Aorta (tissue), 5 donors: ENCODE measurements at places on chromosomes 3 and 15. TPM values are rescaled to one million over a fixed set of nuclear protein-coding genes. Genes with fewer than 3 reads are reported as not detected.

- H3K27ac ChIP-seq: no peak overlapping the region
- H3K27me3 ChIP-seq: no peaks in the 10 kb centered on the region
- H3K4me3 ChIP-seq: no peak overlapping the region
- no peaks in the 10 kb centered on the region for H3K36me3 ChIP-seq
- no peak for DNase-seq
- no peaks in the 10 kb centered on the region for H3K4me1 ChIP-seq
Observed at GRCh38 chr3:170064108-170064507, 26.3 kb downstream of the GPR160 start.

GRCh38 chr3:190526787-190527762, 13.2 kb downstream of the IL1RAP start:
- no peaks in the 10 kb centered on the region for H3K4me1 ChIP-seq
- H3K27me3 ChIP-seq: no peaks in the 10 kb centered on the region
- no peak overlapping the region for H3K4me3 ChIP-seq

DNA sequence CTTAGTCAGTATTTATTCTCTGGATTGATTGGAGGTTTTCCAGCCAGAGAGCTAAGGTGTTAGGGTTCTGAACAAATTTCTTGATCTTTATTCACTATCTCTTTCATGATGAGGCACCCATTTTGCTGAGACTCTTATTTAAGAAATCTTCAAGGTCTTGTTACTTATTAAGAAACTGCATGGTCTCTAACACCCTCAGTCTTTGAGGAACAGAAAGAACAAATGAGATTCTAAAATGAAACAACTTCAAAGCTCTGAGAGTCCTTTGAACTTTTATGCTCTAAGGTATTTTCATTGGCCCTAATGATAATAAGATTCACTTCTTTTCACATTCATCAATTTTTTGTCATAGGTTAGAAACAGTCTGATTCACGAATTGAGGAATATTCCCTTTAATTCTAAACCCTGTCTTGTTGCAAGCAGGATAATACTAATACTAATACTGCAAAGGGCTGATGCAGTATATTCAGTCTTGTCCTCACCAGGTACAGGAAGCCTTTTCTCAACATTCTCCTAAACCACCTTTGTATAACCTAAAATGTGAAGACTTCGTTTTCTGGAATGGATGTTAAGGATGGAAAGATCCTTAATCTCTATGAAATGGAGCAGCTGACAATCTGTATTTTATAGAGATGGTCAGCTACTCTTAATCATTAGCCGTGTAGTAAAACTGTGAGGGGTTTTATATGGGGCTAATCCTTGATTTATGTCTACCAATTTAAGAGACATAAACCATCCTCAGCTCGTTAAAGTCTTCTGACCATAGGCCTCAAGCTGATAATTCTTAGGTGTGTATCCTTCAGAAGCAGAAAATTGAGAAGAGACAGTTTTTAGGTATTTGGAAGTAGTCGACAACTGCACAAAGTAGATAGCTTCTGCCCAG, 198.3 kb downstream of the OTOL1 start:
- no peak overlapping the region for H3K27ac ChIP-seq
- H3K4me3 ChIP-seq: no peak overlapping the region
- H3K4me1 ChIP-seq: no peaks in the 10 kb centered on the region
- H3K27me3 ChIP-seq: no peaks in the 10 kb centered on the region
- H3K36me3 ChIP-seq: no peaks in the 10 kb centered on the region

- no peak overlapping the region for H3K27ac ChIP-seq
- no peak overlapping the region for H3K4me3 ChIP-seq
- no peak for DNase-seq
- peaks cover 8% of the 10 kb centered on the region for H3K4me1 ChIP-seq
- peaks cover 2% of the 10 kb centered on the region for H3K36me3 ChIP-seq
Observed at GRCh38 chr3:100761211-100761942, 52.1 kb downstream of the TFG start.

DNA sequence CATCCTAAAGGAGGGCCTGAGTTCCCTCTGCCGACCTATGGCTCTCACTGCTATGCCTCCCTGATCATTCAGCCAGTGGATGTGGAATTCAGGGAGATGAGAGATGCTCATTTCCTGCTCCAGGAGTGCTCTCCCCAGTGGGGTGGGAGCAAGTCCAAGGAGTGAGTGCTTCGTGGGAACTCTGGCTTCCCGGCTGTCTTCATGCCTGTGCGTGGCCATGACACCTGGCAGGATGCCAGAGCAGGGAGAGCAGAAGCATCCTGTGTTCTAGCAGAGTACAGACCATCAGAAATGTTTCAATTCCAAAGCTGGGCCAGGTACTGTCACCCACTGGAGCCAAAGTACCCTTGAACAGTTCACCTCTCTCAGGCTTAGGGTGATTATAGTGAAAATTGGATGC, 45.1 kb downstream of the APH1B start:
- no peak overlapping the region for H3K4me3 ChIP-seq

GRCh38 chr3:54270816-54271526, 148.6 kb downstream of the CACNA2D3 start:
- no peaks in the 10 kb centered on the region for H3K36me3 ChIP-seq
- no peak overlapping the region for H3K27ac ChIP-seq
- H3K4me1 ChIP-seq: no peaks in the 10 kb centered on the region

GRCh38 chr15:79978655-79979514, 7.9 kb upstream of the BCL2A1 start:
- no peaks in the 10 kb centered on the region for H3K27me3 ChIP-seq
- no peak for DNase-seq
- H3K36me3 ChIP-seq: no peaks in the 10 kb centered on the region
- H3K27ac ChIP-seq: no peak overlapping the region
- no peak overlapping the region for H3K4me3 ChIP-seq
- H3K4me1 ChIP-seq: no peaks in the 10 kb centered on the region

- no peak overlapping the region for H3K4me3 ChIP-seq
- no peak overlapping the region for H3K27ac ChIP-seq
- H3K4me1 ChIP-seq: no peaks in the 10 kb centered on the region
- no peaks in the 10 kb centered on the region for H3K27me3 ChIP-seq
- H3K36me3 ChIP-seq: no peaks in the 10 kb centered on the region
Observed at GRCh38 chr3:149274220-149274619, 52.6 kb upstream of the CP start.

DNA sequence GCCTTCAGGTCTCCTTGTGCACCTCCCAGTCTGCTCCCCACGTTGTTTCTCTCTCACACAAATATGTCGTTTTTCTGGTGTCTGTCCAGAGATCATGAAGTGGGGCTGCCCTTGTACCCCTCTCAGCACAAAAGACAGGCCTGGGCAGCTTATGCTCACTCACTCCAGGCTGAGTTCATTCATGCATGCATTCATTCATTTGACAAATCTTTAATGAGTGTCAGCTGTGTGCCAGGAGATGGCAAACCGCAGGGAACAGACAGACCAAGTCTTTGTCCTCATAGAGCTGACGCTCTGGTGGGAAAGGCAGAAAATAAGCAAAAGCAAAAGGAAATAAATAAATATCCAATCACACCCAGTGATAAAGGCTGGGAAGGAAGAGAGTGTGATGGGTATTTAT, 7.6 kb upstream of the TRH start:
- H3K27me3 ChIP-seq: no peaks in the 10 kb centered on the region
- H3K4me3 ChIP-seq: no peak overlapping the region
- H3K27ac ChIP-seq: no peak overlapping the region
- no peaks in the 10 kb centered on the region for H3K4me1 ChIP-seq

DNA sequence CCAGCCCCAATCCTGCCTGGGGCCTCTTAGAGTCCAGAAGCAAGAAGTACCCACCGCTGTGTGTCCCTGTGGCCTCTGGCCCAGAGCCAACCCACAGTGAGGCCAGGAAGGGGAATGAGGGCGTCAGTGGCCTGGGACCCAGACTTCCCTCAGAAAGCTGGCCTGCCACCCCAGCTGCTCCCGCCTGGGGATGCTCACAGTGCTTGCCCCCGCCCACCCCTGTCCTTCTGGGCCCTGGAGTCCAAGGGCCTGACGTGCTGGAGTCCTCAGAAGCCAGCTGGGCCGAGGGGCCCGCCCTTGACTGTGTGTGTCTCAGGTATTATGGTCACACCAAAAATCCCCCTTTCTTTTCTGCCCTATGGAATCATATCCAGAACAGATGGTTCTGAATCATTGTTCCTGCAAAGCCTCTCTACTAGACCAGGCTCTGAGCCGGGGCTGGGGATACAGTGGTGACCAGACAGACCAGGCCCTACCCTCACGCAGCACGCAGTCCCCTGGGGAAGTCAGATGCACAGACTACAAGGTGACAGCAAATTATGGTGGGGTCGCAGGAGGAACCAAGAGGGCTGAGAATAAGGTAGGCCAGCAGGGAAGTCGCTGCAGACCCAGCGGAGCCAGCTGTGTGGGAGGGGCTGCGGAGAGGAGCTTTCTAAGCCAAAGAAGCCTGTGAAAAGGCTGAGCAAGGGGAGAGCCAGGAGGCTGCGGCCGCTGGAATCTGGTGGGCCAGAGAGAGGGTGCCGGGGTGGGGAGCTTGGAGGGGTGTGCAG, 99.1 kb downstream of the VGLL4 start:
- H3K4me1 ChIP-seq: no peaks in the 10 kb centered on the region
- H3K27me3 ChIP-seq: no peaks in the 10 kb centered on the region
- H3K27ac ChIP-seq: no peak overlapping the region
- no peak overlapping the region for H3K4me3 ChIP-seq
- DNase-seq: peak; percentile 77

- no peaks in the 10 kb centered on the region for H3K4me1 ChIP-seq
- H3K4me3 ChIP-seq: no peak overlapping the region
- DNase-seq: no peak
- no peaks in the 10 kb centered on the region for H3K27me3 ChIP-seq
- H3K36me3 ChIP-seq: no peaks in the 10 kb centered on the region
Observed at GRCh38 chr15:39365873-39366272, 215.0 kb upstream of the THBS1 start.

- no peak overlapping the region for H3K4me3 ChIP-seq
- H3K4me1 ChIP-seq: no peaks in the 10 kb centered on the region
- no peak overlapping the region for H3K27ac ChIP-seq
Observed at GRCh38 chr3:76585794-76586392, 454.0 kb upstream of the ROBO2 start.

- no peak for DNase-seq
- H3K36me3 ChIP-seq: no peaks in the 10 kb centered on the region
Observed at GRCh38 chr3:189340680-189341460, 169.1 kb downstream of the TPRG1 start.

GRCh38 chr15:100595964-100596363, 6.0 kb downstream of the LINS1 start:
- H3K4me3 ChIP-seq: no peak overlapping the region
- H3K27ac ChIP-seq: no peak overlapping the region
- no peak for DNase-seq
- no peaks in the 10 kb centered on the region for H3K4me1 ChIP-seq

DNA sequence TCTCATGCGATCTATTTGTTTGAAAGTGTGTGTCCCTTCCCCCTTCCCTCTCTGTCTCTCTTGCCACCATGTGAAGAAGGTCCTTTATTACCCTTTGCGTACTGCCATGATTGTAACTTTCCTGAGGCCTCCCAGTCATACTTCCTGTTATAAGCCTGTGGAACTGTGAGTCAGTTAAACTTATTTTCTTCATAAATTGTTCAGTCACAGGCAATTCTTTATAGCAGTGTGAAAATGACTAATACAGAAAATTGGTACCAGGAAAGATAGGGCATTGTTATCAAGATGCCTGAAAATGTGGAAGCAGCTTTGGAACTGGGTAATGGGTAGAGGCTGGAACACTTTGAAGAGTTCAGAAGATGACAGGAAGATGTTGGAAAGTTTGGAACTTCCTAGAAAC, 743.7 kb upstream of the NECTIN3 start:
- H3K36me3 ChIP-seq: no peaks in the 10 kb centered on the region
- DNase-seq: no peak
- H3K4me1 ChIP-seq: no peaks in the 10 kb centered on the region
- H3K4me3 ChIP-seq: no peak overlapping the region
- no peak overlapping the region for H3K27ac ChIP-seq

- no peaks in the 10 kb centered on the region for H3K27me3 ChIP-seq
- no peak overlapping the region for H3K4me3 ChIP-seq
- no peak overlapping the region for H3K27ac ChIP-seq
- no peaks in the 10 kb centered on the region for H3K36me3 ChIP-seq
- no peaks in the 10 kb centered on the region for H3K4me1 ChIP-seq
Observed at GRCh38 chr3:58588030-58588614, 10.9 kb upstream of the FAM107A start.

GRCh38 chr3:48696601-48697000, 10.9 kb upstream of the NCKIPSD start:
- H3K4me1 ChIP-seq: no peaks in the 10 kb centered on the region
- no peaks in the 10 kb centered on the region for H3K27me3 ChIP-seq
- H3K27ac ChIP-seq: no peak overlapping the region
- no peak overlapping the region for H3K4me3 ChIP-seq

DNA sequence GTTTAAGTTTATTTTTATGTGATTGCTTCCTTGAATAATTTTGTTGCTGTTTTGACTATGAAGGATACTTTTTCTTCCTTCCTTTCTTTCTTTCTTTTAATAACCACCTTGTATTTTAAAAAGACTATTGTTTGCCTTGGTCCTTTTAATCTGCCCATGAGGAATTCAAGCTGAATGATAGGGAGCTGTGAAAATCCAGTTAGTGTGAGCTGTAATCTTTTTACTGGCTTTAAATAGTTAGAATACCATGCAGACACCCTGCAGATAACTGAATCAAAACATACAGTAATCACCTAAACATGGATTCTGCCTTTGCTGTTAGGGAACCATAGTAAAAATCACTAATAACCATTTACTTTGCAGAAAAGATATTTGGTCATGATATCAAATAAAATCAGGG, 110.7 kb downstream of the RSRC1 start:
- H3K27me3 ChIP-seq: no peaks in the 10 kb centered on the region
- H3K4me1 ChIP-seq: no peaks in the 10 kb centered on the region
- no peak overlapping the region for H3K27ac ChIP-seq
- no peaks in the 10 kb centered on the region for H3K36me3 ChIP-seq

DNA sequence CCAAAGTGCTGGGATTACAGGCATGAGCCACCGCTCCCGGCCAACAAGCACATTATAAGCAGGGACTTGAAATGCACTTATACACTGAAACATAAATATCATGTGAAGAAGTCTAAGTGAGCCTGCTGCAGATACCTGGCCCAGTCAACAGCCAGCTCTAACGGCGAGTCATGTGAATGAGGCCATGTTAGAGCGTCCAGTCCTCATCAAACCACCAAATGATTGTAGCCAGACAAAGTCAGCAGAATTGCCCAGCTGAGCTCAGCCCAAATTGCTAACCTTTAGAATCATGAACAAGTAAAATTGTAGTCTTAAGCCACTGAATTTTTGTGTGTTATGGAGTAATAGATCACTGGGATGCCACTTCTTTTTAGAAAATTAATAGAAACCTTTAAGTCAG, 37.8 kb upstream of the UACA start:
- no peak overlapping the region for H3K4me3 ChIP-seq
- H3K27me3 ChIP-seq: no peaks in the 10 kb centered on the region
- no peak overlapping the region for H3K27ac ChIP-seq
- no peaks in the 10 kb centered on the region for H3K4me1 ChIP-seq

GRCh38 chr15:74793135-74794028, 11.5 kb downstream of the CSK start:
- H3K36me3 ChIP-seq: no peaks in the 10 kb centered on the region
- H3K4me3 ChIP-seq: no peak overlapping the region
- no peak overlapping the region for H3K27ac ChIP-seq
- DNase-seq: no peak
- no peaks in the 10 kb centered on the region for H3K27me3 ChIP-seq
- peaks cover 5% of the 10 kb centered on the region for H3K4me1 ChIP-seq

GRCh38 chr3:174659511-174659910, 199.6 kb upstream of the NAALADL2 start:
- H3K4me3 ChIP-seq: no peak overlapping the region
- H3K36me3 ChIP-seq: no peaks in the 10 kb centered on the region
- no peak overlapping the region for H3K27ac ChIP-seq
- DNase-seq: no peak

FBXO40 gene
- not detected for total RNA-seq

RBPMS2 gene
- total RNA-seq: 9.9 TPM

CNTN6 gene
- 0.26 TPM for total RNA-seq

MRPL46 gene
- 16.5 TPM for total RNA-seq

LYZL4 gene
- total RNA-seq: not detected

KCNH8 gene
- total RNA-seq: 0.29 TPM

OR5K2 gene
- total RNA-seq: not detected

IFT122 gene
- 30.8 TPM for total RNA-seq

RFT1 gene
- total RNA-seq: 16.6 TPM

FOXL2NB gene
- not detected for total RNA-seq

TEX55 gene
- total RNA-seq: not detected

IL5RA gene
- 0.18 TPM for total RNA-seq
